ENCODE measurements at places on chromosomes 4 and X.

DNA sequence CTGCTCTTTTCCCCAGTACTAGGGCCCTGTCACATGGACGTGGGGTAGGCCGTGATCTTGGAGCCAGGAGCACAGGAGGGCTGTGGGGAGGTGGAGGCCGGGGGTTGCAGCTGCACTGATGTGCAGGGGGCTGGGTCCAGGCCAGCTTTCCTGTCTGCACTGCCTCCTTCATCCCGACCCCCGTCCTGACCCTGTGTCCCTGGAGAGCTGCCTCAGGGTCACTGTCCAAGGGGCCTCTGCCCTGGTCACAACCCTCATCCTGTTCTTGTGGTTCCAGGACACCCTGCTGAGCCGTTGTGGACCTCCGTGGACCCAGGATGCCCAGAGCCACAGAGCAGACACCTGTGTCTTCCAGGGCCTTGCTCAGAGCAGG is 91.7 kb upstream of the ADRA2C start:
- DNase-seq, result no peak

DNA sequence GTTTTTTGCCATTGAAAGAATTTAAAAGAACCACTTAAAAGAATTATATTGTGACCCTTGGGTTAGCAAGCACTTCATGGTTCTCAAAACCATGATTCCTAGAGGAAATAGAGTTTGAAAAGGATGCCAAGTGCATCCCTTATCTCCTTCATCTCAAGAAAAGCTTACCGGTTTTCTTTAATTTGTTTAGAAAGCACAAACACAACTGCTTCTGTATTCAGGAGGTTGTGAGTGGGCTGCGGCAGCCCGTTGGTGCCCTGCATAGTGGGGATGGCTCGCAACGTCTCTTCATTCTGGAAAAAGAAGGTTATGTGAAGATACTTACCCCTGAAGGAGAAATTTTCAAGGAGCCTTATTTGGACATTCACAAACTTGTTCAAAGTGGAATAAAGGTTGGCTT is 13.5 kb downstream of the HHIP start:
- DNase-seq, result no peak

DNA sequence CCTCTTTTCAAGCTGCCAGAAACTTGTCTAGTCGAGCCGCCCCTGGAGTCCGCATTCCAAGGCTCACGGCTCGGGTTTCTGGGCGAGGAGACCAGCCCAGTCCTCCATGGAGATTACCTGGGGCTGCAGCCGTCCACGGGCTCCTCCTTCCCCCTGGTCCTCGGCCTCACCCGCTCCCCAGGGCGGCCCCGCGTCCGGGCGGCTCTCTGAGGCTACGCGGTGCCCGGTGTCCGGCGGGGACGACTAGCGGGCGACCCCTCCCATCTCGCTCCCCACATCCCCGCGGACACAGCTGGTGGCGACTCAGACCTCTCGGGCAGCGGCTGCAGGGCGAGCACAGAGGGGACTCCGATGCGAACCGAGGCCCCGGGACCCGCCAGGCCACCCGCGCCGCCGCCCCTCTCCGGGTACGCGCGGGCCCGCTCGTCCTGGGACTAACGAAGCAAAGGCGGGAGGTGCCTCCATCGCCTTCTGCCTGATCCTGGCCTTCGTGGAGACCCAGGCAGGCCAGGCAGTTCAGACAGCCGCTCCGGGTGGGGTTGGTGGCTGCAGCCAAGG is 159.4 kb downstream of the TRAM1L1 start:
- no peak for DNase-seq

GRCh38 chr4:84028340-84028739 is 470.8 kb downstream of the NKX6-1 start:
- DNase-seq, result no peak

GRCh38 chr4:187618701-187619281 is 376.8 kb upstream of the ZFP42 start:
- DNase-seq, result no peak
